ENCODE measurements at places on chromosomes 5 and 9.

- no peak for DNase-seq
Measured at GRCh38 chr5:98482321-98483300, 290.9 kb upstream of the RGMB start.

- DNase-seq, result no peak
Measured at GRCh38 chr5:136246122-136246521, 53.2 kb upstream of the SMIM32 start.

GRCh38 chr9:129570450-129571297 is 50.2 kb downstream of the C9orf50 start:
- DNase-seq, result no peak

GRCh38 chr5:111806156-111806555 is 49.2 kb upstream of the NREP start:
- no peak for DNase-seq

DNA sequence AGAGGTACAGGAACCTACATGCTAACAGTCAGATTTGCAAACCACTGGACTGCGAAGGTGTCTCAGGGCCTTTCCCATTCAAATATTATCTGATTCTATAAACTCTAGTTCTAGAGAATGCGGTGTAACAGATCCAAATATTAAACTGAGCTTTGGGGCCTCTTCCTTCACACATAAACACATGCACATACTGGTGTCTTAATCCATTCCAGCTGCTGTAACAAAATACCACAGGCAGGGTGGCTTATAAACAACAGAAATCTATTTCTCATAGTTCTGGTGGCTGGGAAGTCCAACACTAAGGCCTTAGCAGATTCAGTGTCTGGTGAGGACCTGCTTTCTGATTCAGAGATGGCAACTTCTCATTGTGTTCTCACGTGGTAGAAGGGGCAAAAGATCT is 30.2 kb downstream of the RETREG1 start:
- DNase-seq, result no peak

DNA sequence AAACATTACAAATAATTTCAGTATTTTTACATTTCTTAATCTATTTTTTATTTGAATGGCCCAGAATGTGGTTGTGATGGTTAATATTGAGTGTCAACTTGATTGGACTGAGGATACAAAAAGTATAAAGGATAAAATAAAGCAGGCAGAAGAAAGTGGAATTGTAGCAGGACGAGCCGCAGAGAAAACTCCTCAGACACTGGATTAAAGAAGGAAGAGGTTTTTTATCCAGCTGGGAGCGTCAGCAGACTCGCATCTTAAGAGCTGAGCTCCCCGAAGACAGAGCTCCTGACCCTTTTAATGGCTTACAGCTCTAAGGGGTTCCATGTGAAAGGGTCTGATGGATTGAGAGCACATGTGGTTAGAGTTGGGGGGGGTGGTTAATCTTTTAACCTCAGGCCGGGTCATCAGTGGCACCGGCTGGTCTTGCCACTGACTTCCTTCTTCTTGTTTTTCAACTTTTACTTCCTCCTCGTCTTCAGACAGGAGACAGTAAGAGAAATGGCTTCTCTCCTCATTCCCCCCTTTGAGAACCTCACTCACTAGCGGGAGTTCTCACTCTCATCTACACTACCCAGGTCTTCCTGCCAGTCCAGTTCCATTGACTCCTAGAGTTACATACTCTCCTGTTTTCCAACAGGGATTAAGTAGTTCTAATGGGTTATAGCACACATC is 80.0 kb downstream of the TMEM161B start:
- DNase-seq, result no peak

GRCh38 chr9:136671646-136672430 is 9.1 kb downstream of the EGFL7 start:
- no peak for DNase-seq

DNA sequence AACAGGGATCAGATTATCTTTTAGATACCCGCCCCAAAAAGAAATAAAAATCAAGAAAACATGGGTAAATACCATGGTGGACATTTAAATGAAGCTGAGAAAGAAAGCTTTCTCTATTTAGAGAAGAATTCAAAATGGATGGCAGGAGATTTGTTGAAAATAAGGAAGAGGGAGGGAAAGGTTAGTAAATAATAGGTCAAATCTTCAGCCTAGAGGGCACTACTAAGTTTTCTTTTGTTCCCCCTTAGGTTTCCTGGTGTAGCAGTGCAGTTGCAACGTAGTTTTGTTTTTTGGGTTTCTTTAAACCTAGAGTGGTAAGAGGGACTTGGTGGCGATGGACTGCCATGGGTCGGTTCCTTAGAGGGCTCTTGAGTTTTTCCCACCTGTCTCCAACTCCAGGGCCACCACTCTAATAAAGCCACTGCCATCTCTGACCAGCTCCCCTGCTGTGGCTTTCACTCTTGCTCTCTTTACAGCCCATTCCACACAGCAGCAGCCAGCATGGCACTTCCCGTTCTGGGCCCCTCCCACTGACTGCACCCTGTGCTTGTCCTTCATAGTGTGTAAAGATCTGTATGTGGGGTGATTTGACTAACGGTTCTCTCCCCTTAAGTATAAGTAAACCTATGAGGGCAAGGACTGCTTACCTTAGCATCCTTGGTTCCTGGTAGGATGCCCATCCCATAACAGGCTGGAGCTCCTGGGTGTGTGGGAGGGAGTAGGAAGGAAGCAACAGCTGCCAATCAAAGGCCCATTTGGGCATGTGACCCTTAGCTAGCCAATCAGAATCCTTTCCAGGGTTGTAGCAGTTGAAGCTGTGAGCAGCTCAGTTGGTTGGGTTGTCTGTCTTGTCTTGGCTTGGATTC is 118.3 kb downstream of the SLC1A3 start:
- no peak for DNase-seq

DNA sequence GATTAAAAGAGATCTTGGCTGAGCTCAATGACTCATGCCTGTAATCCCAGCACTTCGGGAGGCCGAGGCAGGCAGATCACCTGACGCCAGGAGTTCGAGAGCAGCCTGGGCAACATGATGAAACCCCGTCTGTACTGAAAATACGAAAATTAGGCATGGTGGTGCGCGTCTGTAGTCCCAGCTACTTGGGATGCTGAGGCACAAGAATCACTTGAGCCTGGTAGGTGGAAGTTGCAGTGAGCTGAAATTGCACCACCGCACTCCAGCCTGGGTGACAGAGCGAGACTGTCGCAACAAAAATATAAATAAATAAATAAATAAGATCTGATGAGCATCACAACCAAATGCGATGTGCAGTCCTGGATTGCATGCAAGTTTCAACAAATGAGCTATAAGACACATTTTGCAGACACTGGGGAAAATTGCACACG is 8.7 kb upstream of the ENG start:
- DNase-seq, result no peak

DNA sequence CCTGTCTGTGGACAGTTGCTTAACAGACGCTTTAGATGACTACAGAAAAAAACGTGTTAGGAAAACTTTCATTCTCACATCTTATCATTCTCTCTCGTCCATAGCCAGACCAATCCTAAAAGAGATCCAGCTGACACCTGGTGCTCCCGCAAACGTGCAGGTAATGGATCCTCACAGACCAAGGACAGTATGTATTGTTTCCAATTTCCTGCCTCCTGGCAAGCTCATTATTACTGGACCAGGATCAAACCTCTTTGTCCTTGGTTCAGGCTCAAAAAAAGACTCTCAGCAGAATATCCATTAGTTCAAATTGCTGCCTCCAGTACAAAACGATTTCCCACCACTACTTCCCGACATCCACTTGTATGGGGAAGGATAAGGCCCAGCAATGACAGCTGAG is 62.4 kb downstream of the SERINC5 start:
- no peak for DNase-seq

DNA sequence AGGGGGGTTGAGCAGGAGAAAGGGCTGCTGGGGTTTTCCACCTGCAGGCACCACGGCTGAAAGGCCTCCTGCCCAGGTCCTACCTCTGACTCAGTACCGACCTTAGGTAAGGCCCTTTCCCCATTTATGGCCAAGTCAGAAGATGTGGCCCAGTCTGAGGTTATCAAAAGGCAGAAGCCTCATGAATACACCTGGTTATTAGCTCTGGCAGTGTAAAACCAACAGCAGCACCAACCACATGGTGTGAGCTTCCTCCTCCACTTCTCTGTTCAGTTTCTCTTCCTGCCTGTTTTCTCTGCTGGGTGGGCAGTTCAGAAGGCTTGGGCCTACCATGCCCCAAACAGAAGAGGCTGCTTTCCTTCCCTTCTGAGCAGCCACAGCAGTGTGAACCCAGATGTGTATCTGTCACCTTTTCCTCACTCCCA is 86.9 kb downstream of the UGCG start:
- DNase-seq, result no peak

DNA sequence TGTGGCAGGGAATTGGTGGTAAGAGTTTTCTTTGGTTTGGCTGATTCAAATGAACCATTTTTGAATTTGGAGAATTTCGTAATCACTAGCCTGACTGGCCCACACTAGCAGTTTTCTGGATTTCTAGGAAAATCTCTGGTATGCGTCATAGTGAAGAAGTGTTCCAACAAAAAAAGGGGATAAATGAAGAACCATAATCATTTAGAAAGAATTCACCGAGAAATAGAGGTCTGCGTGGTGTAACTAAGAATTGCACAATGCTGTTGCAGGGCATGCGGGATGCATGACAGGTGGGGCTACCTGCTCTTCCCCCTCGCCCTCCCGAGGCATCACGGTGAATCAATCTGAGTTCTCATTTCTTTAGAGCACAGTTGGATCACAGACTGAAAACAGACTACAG is 232.3 kb upstream of the PAPPA start:
- DNase-seq, result no peak

DNA sequence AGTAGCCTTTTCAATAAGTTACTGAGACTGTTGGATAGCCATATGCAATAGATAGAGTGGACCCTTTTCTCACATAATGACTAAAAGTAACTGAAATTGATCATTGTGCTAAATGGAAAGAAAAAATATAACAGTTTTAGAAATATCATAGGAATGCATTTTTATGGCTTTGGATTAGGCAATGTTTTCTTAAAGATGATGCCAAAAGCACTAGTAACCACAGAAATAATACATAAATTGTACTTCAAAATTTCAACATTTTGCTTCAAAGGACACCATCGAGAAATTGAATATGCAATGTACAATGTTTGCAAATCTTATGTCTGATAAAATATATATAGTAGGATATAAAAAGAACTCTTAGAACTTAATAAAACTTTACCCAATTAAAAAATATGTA is 1267.5 kb upstream of the CDH9 start:
- no peak for DNase-seq
